ENCODE measurements at places on chromosomes 6 and 20.

GRCh38 chr20:41587956-41588355, 30.2 kb downstream of the CHD6 start:
- no peak for DNase-seq

DNA sequence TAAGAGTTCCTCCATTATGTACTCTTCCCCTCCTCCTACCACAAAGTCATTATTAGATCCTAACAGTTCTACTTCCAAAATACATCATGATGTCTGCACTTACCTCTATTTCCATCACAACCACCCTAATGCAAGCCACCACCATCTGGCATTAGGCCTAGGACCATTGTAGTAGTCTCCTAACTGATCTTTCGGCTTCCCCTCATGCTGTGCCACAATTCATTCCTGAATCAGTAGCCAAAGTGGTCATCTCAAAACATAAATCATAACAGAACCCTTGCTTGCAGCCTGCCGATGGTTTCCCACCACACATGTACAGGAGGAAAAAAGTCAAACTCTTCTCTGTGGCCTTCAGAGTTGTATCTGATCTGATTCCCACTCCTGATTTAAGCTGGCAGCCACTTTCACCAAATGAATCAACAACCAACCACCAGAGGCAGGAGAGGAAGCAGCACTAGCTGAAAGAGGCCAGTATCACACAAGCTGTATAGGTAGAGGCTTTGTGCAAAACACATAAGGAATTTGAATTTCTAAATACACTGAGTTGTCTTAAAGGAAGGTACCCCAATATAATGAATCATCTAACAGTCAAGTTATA, 26.1 kb downstream of the FAM184A start:
- DNase-seq, result no peak

GRCh38 chr20:22533823-22534751, 50.3 kb downstream of the FOXA2 start:
- no peak for DNase-seq

- DNase-seq, result no peak
Observed at GRCh38 chr6:17712576-17712975, 5.9 kb upstream of the NUP153 start.

DNA sequence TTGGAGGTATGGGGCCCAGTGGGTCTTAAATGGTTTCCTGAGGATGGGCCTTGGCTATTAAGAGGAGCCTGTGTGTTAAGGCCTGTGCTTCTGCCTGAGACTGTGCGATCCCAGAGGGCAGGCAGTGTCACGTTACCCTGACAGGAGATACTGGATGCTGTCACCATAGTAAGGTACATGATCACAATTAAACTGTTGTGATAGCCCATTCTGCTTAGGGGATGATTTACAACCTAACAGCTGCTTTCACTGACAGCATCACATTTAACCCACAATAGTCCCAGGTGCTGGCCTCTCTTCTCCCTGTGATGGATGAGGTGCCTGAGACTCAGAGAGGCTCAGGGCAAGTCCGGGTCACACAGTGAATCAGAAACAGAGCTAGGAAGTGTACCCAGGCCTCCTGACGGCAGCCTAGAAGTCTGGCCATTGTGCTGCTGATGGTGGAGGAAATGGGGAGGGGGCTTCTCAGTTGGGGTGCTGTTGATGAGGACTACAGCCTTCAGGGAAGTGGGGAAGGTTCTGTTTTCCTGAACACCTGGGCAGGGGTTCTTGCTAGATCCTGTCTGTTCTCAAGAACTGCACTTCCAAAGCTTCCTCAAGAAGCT, 97.3 kb downstream of the MDGA1 start:
- no peak for DNase-seq

DNA sequence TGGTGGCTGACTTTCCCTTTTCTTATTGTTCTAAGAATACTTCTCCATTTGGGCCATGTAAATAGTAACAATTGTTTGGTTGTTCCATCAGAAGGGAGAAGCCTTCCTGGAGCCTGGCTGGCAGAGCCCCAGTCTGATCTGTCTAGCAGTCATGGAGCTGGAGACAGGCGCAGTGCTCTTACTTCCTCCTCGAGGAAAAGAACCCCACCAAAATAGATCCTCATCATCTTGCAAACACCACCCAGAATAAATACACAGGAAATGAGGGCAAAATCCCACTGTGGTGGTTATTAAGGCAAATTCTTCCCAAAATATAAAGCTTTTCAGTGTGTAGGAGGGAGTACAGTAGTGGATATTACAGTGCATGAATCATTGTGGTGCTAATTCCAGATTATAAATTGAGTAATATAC, 195.1 kb upstream of the SGK1 start:
- DNase-seq, result no peak

DNA sequence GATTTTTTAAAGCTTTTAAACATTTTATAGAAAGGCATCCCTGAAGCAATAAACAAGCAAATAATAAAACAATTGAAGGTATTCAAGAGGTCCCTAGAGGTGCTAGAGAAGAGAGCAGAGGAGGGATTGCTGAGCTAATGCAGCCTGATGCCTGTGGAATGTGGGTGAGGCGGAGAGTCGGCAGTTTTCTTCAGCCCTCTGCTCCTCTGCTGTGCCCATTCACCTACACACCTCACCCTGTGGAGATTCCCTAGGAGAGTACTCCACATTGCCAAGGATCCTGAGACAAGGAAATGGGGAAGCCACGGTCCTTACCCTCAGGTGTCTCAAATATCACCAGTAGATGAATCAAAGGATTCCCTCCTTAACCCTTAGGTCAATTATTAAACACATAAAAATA, 199.8 kb upstream of the POU3F2 start:
- DNase-seq, result no peak

DNA sequence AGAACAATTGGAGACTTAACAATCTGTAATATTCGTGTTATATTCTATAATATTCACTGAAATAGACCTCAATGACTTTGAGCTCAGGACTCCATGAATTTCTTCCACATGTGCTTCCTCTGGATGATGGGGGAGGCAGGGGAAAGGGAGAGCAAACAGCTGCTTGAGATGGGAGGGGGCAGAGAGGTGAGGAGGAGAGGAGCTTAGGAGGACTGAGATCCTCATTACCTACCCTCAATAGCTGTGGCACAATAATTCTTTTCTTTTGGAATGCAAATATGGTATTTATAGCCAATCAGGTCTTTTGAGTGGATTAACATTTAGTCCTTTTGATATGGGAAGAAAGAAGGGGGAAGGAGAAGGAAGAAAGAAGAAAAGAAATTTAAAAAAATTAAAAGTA, 64.1 kb upstream of the ZNF217 start:
- DNase-seq, result no peak

DNA sequence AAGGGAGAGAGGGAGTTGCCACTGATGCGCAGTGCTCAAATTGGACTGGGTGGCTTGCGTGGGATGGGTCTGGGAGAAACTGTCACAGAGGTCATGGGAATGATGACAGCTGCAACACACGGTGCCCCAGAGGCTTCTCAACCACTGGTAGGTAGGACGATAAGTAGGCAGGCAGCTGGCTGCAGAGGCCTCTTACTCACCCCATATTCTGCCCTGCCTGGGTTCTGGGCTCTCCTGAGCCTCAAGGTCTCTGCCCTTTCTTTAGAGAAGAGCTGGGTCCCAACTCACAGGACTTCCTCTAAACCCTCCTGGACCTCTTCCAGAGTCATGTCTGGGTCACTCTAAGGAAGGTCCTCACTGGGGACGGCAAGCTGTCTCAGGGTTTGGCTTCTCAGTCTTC, 37.2 kb upstream of the RNF24 start:
- no peak for DNase-seq

Measured in GDM1 (cell line).